ENCODE measurements at places on chromosomes 13 and 19. TPM values are rescaled to one million over a fixed set of nuclear protein-coding genes. Genes with fewer than 3 reads are reported as not detected.

The CFAP97D2 gene
- total RNA-seq: 0.27 TPM

The CELF5 gene
- total RNA-seq: 0.24 TPM

The GFY gene
- total RNA-seq: not detected

The KCNN4 gene
- 18.8 TPM for total RNA-seq

The UBE2S gene
- total RNA-seq: 17.9 TPM

The CYP2S1 gene
- 0.74 TPM for total RNA-seq

The IFNL1 gene
- not detected for total RNA-seq

The ZNF793 gene
- 6.0 TPM for total RNA-seq

The GPR180 gene
- 7.0 TPM for total RNA-seq

The ZMYM2 gene
- 111 TPM for total RNA-seq

The WDR62 gene
- 21.3 TPM for total RNA-seq

The PRKCG gene
- total RNA-seq: not detected

The THSD1 gene
- total RNA-seq: 0.40 TPM

The MBD3L2 gene
- not detected for total RNA-seq

The IFI30 gene
- 59.3 TPM for total RNA-seq

The MEDAG gene
- total RNA-seq: not detected

The OR7C1 gene
- not detected for total RNA-seq

GRCh38 chr13:83895994-83896580 is 13.8 kb upstream of the SLITRK1 start:
- no peak for DNase-seq

- no peak for DNase-seq
These were observed 520.1 kb upstream of the NBEA start for GRCh38 chr13:34421858-34422475.

DNA sequence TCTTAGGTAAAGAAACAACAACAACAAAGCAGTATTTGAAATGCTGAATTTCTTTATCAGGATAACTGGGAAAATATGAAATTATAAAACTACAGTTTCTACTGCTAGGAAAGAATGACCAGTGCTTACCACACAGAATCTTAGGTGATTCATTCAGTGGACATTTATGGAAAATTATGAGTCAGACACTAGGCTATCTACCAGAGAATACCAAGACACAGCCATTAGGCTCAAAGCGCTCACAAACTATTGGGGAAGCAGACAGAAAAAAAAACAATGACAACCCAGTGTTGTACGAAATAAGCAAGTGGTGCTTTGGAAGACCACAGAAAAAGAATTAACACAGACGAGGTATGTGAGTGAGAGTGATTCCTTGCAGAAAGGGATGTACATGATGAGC is 1019.5 kb downstream of the PCDH9 start:
- DNase-seq: no peak

- DNase-seq: no peak
These were observed 1178.0 kb downstream of the UQCRFS1 start for GRCh38 chr19:28034936-28035335.

- DNase-seq: no peak
These were observed 178.3 kb downstream of the EFNB2 start for GRCh38 chr13:106357198-106357597.

- no peak for DNase-seq
These were observed 32.0 kb downstream of the RUBCNL start for GRCh38 chr13:46355088-46355468.

- DNase-seq: no peak
These were observed 127.5 kb downstream of the KLF12 start for GRCh38 chr13:74006666-74007065.

GRCh38 chr13:91644806-91645205 is 246.4 kb downstream of the GPC5 start:
- DNase-seq: no peak

GRCh38 chr19:2355168-2356035 is 4.7 kb upstream of the TMPRSS9 start:
- no peak for DNase-seq

DNA sequence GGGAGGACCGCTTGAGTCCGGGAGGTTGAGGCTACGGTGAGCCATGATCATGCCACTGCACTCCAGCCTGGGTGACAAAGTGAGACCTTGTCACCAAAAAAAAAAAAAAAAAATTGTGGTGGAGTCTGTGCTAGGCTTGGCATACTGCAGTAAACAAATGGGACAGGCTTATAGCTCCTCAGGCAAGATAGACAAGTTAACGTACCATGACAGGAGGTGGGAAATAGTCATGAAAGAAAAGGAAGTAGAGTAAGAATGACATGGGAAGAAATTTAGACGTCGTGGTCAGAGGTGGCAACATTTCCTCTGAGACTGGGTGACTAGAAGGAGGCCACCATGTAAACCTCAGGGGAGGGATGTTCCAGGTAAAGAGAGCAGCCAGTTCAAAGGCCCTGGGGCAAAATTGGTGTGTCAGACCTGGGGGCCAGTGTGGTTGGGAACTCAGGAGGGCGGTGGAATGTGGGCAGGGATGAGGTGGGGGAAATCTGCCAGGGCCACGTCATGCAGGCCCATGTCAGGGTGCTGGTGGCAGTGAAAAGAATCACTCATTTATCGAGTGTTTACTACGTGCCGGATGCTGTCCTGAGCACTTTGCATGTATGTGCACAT is 5.6 kb downstream of the SNRPA start:
- DNase-seq: no peak

DNA sequence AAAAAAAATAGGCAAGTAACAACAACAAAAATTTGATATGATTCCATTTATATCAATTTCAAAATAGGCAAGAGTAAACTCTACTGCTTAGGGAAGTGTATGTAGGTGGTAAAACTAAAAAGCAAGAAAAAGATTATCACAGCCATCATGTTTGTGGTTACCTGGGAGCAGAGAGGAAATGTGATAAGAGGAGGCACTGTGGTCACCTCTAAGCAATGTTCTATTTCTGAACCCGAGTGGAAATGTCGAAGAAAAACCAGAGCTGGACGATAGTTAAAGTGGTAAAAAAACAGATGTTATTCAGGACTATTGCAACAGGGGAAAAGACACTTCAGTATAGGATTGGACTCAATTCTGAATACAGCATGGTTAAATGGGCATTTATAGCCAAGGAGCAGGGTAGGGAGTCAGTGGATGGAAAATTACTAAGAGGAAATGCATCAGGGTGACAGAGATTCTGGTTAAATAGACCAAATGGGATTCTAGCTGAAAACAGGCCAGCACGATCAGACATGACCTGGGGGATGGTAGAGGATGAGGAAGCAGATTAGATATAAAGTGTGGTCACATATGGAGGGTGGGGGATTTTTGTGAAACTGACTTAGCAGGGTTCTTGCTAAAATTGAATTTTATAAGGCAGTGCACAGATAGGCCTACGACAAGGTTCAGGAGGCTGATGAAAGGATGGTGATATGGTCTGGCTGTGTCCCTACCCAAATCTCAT is 6.0 kb upstream of the TEX30 start:
- DNase-seq: no peak

DNA sequence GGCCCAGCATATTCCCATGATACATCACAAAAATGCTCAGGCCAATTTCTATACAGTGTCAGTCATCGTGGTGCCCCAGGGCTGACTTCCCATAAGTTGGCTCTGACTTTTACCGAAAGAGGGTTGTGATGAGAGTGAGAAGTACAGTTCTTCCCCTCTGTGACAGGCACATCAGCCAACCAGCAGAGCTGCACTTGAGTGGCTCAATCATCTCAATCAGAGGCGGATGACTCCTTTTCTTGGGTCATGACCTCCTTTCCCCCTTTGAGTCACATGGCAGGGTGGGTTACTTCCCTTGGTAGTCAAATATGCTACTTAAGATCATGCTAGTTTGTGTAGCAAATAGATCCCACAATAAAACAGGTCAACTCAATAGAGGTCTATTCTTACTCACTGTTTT is 6.9 kb upstream of the AMER2 start:
- no peak for DNase-seq

- DNase-seq: peak; percentile 83
These were observed 10.1 kb downstream of the NOSIP start for GRCh38 chr19:49570138-49570856.

GRCh38 chr13:71828564-71828963 is 38.4 kb downstream of the DACH1 start:
- DNase-seq: no peak

- no peak for DNase-seq
These were observed at the start of gene CERS1 for GRCh38 chr19:18895824-18896341. Gene CERS1, minus strand, starts transcription at chr19:18896158. Its CDS starts 86 bp downstream, at chr19:18896072.

DNA sequence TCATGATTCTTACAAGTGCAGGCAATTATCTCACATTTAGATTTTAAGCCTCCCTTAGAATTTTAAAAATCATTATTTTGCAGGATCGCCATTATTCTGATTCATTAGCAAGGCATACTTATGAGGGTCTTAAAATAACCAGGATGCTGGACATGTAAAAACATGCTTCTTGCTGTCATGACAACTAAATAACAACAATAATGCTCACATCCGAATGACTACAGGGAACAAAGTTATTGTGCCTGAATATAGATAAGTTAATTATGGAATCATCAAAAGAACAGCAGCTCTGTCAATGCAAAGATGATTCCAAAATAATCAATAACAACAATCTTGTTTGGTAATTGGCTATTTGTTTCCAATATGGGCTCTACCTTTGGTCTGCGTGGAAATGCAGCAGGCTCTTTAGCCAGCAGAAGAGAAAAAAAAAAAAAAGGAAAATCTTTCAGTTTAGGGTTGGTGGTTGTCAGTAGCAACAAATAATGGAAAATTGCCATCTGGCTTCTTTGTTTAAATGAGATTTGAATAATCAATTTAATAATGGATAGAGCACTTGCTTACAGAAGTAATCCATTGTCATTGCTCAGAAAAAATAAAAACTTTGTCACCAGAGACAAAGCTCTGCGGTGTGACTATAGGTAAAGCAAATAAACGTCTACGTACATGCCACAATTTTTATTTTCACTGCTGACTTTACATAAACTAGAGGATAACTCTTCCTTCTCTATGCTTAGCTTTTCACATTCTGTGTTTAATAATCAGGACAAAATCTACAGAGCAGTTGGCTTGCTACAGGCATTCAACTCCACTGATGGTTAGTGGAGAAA is 468.9 kb upstream of the TSHZ3 start:
- no peak for DNase-seq

DNA sequence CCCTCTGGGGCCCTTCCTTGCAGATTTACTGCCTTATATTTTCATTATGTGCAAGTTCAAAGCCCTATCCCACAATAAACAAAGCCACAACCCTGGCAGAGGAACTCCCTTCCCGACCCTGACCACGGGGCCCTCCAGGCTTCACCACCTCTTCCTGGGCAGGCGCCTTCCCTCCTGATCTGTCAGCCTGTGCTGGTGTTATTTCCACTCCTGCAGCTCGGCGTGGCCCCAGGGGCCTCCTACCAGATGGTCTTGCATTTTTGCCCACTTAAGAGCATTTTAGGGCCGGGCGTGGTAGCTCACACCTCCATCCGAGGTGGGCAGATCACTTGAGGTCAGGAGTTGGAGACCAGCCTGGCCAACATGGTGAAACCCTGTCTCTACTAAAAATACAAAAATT is 22.8 kb downstream of the SLC15A1 start:
- no peak for DNase-seq

GRCh38 chr19:30978639-30979038 is 370.6 kb downstream of the TSHZ3 start:
- DNase-seq: no peak

GRCh38 chr13:52921194-52921593 is 72.8 kb upstream of the PCDH8 start:
- DNase-seq: no peak

GRCh38 chr19:1321539-1321938 is 35.9 kb downstream of the EFNA2 start:
- no peak for DNase-seq

GRCh38 chr13:79197933-79198332 is 208.1 kb downstream of the RBM26 start:
- no peak for DNase-seq

DNA sequence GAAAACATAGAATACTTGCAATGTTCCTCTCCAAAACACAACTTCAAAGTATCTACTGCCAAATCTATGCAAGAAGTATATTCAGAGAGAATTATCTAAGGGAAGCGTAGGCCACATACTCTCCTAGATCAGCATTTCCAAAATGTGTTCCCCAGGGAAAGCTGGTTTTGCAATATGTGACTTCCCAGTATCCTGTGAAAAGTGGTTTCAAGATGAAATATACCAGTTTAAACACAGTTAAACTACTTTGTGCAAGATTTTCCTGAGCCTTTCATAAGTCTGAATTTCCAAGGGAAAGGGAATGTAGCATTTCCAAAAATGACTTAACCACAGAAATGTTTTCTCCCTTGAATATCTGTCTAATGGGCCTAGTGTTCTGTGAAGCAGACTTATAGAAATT is 7.6 kb downstream of the STARD13 start:
- no peak for DNase-seq

GRCh38 chr13:77042566-77043177 is 15.7 kb upstream of the FBXL3 start:
- no peak for DNase-seq

DNA sequence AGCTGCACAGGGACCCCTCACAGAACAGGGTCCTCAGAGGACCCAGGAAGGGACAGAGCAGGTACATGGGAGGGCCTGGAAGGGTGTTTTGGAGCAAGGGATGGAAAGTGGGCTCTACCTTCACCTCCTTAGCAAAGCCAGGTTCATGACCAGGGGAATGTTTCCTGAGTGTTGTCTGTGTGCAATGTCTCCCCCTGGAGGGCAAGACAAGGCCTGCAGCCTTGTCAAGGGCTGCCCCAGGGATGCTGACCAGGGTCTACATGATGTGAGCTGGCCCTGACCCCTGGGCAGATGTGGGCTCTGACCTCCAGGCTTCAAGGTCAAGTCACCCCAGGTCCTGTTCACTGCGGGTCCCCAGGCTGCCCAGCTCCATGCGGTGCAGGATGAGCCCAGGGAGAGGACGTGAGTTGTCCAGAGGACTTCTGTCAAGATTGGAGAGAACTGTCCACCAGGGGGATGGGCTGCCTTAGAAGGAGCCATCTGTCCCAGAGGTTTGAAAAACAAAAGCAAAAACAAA is 1.0 kb upstream of the CEACAM1 start:
- DNase-seq: peak; percentile 48

GRCh38 chr19:33394723-33395560 is 21.4 kb downstream of the CEBPG start:
- DNase-seq: no peak

- DNase-seq: no peak
These were observed 9.7 kb downstream of the EFNA2 start for GRCh38 chr19:1295169-1296012.

GRCh38 chr13:22964245-22964966 is 216.4 kb upstream of the SGCG start:
- DNase-seq: no peak

- DNase-seq: no peak
These were observed 40.5 kb downstream of the USP12 start for GRCh38 chr13:27130979-27131623.

- no peak for DNase-seq
These were observed 8.6 kb downstream of the RPS9 start for GRCh38 chr19:54209058-54209810.

DNA sequence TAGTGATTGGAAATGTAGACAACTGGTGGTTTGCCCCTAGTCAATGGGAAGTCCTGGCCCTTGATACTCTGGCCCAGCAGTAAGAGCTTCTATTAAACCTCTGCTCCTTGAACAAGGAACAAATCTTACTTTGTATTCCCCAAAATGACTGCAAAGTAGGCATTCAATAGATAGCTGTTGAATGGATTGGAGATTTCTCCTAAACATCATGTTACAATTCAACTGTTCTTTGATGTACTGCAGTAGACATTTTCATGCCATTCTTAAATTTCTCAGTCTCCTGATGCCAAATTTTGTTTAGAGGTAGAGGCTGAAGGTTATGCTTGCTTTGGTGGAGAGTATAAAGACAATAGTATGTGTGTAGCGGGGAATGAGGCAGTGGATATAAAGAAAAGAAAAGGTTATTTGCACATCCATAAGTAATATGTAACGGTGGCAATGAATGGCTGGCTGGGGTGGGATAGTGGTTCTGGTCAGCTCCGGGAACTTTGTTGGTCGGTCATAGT is 12.8 kb downstream of the MIR17HG start:
- DNase-seq: no peak

GRCh38 chr13:77774181-77774580 is 76.7 kb downstream of the SLAIN1 start:
- no peak for DNase-seq
